ENCODE measurements at places on chromosomes 7 and 10.

DNA sequence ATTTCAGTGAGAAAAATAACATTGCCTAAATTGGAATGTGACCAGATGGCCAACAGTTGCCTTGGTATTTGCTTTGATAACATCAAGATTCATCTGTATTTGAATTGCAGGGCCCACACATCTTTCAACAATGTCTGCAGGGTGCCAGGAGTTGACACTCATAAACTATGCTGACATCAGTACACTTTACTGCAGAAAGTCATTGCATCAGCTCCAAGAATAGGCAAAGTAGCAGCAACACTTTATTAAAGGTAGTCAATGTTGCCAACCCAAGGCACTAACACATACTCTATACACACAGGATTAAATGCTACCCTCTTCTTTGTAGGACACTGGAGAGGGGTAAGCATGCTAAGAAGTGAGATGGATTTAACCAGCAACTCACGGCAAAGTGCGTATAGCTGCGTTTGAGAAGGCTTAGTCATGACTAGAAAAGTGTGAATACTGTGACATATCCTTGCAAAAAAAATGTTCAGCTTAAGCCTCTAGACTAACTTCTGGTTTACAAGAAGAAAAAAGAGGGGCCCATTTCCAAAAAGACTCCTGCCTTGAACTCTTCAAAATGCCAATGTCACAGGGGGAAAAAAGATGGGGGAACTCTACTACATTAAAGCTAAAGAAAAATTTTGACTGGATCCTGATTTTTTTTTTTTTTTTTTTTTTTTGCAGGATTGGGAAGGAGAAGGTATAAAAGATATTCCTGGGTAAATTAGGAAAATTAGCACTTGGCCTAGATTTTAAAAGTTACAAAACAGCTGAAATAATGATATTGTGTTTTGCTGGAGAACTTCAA lies 2.2 kb downstream of the BBIP1 start:
- DNase-seq = no peak

GRCh38 chr10:76334255-76334654 lies 902.8 kb downstream of the LRMDA start:
- DNase-seq = no peak

DNA sequence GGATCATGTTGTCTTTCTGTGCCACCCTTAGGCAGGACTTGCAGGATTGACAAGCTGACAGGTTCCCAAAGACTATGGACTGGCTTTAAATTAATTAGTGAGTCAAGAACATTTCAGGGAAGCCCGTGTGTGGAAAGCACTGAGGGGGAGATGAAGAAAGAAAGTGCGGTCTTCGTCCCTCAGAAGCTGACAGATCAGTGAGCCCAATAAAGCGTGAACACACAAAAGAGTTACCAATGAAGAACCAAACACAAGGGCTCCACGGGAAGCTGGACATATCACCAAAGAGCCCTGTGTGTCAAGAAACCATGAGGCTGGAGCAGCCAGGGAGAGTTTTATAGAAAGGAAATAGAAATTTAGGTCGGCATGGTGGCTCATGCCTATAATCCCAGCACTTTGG lies 725.8 kb downstream of the PARD3 start:
- DNase-seq = no peak

DNA sequence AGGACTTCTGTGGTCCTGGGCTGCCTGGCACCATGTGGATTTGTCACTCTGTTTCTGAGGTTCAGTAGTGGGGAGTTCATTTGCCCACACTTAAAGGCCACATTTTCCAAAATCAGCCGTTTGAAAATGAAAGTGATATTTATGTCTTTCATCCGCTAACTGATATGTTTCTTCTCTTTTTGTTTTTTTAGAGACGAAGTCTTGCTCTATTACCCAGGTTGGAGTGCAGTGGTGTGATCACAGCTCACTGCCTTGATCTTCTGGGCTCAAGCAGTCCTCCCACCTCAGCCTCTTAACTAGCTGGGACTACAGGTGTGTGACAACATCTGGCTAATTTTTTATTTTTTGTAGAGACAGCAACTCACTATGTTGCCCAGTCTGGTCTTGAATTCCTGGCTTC lies 58.6 kb downstream of the EBLN1 start:
- DNase-seq = no peak

GRCh38 chr7:42689626-42690025 lies 222.2 kb downstream of the C7orf25 start:
- no peak for DNase-seq

- DNase-seq = no peak
Observed at GRCh38 chr7:2128601-2129322, 104.0 kb downstream of the MAD1L1 start.

Measured in stimulated activated CD8-positive, alpha-beta memory T cell treated with anti-CD3 and anti-CD28 coated beads, Interleukin-2, amount 100 ng/mL, for 1 hour (primary cell).